ENCODE measurements at places on chromosomes 1 and 21.
A peak's percentile ranks its signal among the peaks of the same experiment; 100 is the strongest.

GRCh38 chr1:54052431-54052933 is 522 bp downstream of the TMEM59 start:
- DNase-seq = no peak

GRCh38 chr1:57088653-57089052 is 122.8 kb upstream of the C8B start:
- no peak for DNase-seq

DNA sequence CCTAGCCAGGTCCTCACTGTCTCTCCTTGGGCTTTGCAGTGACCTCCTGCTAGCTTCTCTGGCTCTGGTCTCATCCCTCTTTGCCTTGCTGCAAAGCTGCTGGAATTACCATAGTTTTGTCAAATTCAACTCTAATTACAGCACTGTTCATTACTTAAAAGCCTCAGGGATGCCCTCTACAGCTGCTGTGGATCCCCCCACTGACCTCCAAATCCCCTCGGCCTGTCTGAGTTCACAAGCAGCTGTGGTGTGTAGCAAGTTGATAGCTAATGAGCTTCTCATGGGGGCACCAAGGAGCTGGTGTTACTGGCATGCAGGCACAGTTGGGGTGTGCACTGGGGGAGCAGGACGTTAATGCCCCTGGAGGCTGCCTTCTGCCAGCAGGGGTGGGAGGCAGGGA is 24.8 kb downstream of the NIPAL3 start:
- no peak for DNase-seq

- peak; percentile 52 for DNase-seq
These were observed 48.4 kb upstream of the CD34 start for GRCh38 chr1:207959141-207959825.

DNA sequence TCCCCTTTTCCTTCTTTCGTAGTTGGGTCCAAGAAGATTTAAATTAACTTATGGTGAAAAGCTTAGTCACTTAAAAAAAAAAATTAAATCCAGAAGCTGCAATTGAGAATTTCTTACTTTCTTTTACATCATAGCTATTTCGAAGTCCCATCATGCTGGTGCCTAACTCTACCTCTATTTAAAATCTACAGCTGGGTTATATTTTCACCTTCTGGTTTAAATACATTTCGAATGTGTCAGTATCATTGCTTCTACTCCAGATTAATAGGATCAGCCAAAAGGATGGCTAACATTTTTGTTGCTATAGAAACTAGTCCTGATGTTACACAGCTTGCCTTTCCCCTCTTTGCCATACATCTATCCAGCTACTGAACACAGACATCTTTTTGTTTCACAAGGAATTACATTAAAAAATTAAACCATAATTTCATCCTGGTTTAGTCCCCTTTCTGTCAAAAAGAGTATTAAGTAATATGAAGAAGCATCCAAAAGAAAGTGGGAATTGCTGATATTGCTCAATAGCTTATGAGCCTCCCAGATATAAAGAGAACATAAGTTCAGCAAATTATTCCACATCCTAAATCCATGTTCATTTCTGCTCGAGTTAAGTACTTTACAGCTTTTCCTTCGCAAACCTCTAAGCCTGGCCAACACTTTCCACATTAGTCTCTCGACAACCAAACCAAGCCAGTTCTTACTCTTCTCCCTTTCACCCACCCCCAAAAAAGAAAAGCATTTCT is 396.7 kb upstream of the DAB1 start:
- DNase-seq = no peak

DNA sequence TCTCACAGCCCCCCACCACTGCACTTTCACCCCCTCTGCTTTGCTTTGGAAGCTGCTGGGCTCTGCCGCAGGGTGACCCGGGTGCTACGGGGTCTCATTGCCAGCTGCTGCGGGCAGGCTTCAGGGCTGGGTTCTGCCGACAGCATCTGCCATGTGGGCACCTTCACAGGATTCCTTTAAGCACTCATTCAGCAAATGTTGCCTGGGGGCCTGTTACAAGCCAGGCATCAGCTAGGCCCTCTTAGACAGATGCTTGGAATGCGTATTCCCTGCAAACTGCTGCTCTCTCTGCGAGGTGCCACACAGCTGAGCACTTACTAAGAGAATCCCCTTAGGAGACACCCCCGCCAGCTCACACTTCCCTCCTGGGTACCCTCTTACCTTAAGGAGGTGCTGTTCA is 29.2 kb downstream of the COL16A1 start:
- DNase-seq = no peak

DNA sequence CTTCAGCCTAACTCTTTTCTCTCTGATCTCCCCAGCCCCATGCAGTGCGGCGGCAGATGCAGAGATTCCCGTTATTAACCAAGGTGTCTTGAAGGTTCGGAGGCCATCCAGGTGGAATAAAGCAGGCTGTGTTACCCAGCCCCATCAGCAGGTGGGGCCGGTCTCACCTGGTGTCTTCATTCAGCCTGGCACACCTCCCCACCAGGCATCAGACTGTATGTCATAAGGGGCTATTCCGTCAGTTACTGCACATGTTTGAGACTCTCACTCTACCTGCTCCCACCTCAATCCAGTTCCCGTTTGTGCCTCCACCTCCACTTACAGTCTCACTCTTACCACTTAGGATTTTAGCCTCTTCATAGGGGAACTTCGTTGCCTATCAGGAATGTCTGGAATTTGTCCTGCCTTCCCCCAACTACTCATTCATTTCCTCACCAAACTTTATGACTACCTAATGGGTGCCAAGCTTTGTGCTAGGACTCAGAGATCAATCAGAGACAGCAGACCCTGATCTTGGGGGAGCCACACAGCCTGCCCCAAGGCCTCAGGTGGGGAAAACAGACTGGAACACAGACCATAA is 170.2 kb downstream of the PLPP3 start:
- DNase-seq = no peak

DNA sequence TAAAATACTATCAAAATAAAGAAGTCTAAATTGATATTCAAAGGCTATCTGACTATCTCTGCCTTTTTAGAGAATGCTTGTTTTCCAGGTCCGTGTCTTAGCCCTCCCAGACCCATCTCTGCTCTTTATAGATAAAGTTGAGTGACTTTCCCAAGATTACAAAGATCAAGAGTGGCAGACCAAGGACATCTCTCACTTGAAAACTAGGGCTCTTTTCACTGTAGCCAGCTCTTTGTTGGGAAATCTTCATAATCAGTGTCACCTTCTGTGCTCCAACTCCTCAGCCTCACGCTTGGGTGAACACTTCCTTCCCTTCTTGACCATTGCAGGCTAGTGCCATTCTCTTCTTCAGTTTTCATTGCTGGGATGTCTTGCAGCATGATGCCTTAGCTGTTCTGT is 211.1 kb downstream of the PBX1 start:
- DNase-seq = no peak

DNA sequence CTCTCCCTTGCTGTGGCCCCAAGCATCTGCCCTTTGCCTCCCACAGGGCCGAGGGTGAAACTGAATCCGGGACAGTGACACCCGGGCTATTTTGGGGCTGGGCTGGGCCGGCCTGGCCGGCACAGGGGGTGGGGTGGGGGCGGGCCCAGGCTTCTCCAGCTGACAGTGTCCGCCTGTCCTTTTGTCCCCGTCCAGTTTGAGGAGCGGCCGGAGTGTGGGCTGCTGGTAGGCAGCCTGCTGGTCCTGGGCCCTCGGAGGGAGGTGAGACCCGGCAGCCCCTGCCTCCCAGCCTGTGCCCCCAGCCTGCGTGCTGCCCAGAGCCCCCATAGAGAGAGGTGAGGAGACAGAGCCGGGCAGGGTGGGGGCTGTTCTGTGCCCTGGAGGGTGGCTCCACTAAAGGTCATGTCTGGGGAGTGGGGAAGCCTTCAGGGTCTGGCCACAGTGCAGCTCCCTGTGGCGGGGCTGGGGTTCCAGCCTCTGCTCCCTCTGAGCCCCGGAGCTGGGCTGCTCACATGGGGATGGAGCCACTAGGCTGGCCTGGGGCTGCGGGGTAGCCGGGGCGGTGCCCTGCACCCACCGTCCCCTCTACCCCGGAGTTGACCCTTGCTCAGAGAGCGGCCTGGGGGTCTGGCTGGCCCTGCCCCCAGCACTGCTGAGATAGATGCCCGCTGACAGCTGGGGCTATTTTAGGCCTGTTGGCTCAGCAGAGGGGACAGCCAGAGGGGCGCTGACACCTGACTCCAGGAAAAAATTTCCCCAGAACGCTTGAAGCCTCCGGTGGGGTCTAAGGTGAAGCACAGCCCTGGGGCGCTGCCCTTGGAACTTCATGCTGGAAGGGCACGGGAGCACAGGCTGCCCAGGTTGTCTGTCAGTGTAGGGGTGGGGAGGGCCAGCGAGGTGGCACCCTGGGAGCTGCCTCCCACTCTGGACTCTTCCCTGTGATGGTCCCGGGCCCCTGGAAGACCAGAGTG is at the start of gene OBSCN:
Gene OBSCN, plus strand, starts transcription at position 194 of the 971 bp plus-strand sequence. CDS start 3,740 bp downstream, outside the sequence.
- DNase-seq = peak; percentile 11

- no peak for DNase-seq
These were observed 379.0 kb downstream of the LMX1A start for GRCh38 chr1:164977561-164977960.

DNA sequence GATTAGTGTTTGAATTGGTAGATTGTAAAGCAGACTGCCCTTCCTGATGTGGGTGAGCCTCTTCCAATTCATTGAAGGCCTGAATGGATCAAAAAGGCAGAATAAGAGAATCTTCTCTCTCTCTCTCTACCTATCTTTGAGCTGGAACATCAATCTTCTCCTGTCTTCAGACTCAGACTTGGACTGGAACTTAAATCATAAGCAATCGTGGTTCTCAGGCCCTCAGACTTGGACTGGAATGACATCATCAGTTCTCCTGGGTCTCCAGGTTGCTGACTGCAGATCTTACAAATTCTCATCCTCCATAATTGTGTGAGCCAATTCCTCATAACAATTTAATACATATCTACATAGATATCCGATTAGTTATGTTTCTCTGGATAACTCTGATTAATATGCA is 66.8 kb downstream of the IER5 start:
- no peak for DNase-seq

- no peak for DNase-seq
These were observed 282.1 kb upstream of the BRINP3 start for GRCh38 chr1:190759807-190760206.

GRCh38 chr1:50603274-50604271 is 180.3 kb upstream of the DMRTA2 start:
- peak; percentile 51 for DNase-seq

- DNase-seq = no peak
These were observed 92.8 kb downstream of the PIK3R3 start for GRCh38 chr1:46039571-46040052.

DNA sequence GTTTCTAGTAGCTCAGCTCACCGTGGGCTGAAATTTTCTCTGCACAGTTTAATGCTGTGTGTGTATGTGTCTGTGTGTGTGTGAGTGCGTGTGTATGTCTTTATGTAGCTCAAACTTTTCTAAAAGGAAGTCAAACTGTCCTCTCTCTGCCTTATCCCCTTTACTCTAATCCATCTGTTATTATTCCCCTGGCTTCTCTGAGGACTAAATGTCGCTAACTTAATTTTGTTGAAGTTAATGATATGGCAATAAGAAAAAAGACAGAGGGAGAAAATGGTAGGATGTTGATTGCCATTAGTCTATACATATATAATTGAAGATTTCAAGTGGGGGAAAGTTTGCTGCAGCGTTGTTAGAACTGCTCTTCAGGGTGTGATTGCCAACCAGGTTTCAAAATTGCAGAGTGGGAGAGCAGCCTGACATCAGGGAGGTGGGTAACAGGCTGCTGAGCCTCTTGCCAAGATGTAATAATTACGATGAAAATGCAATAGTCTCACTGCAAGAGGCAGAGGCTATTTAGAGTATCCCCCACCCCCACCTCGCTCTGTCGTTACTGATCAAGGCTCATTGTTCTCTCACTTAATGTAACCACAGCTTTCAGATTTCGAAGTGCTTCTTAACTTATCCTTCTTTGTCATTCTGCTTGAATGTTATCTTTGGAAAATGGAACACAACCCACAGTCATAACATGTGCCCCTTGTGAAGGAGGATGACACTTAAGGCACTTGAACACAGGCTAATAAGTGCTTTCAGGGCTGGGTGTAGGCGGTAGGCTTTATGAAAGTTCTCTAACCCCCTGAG is 559.0 kb upstream of the PLXNA2 start:
- no peak for DNase-seq

DNA sequence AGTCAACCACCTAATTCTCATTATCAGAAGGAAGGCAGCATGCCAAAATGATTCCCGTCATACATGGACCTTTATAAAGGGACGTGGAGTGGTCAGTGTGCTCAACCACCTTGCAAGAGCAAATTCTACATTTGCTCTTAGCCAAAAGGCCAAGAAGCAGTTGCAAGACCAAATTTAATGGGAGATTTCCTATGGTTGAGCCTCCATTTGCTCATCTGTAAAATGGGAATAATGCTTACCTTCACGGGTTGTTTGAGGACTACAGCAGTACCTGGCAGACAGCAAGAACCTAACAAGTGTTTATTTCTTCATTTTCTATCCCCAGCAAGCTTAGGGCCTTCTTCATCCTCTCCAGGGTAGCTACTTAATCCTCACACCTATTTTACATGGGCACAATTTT is 17.4 kb upstream of the PADI4 start:
- no peak for DNase-seq

GRCh38 chr1:87940421-87940820 is 611.7 kb downstream of the LMO4 start:
- no peak for DNase-seq

DNA sequence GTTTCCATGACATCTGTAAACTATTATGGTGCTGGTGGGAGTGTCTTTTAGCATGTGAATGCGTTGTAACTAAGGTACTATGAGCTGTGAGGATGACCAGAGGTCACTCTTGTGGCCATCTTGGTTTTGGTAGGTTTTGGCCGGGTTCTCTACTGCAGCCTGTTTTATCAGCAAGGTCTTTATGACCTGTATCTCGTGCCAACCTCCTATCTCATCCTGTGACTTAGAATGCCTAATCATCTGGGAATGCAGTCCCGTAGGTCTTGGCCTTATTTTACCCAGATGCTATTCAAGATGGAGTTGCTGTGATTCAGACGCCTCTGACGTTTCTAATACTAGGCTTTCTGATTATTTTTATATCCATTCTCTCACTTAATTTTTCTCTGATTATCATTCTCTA is 9.4 kb downstream of the NCAM2 start:
- DNase-seq = no peak

DNA sequence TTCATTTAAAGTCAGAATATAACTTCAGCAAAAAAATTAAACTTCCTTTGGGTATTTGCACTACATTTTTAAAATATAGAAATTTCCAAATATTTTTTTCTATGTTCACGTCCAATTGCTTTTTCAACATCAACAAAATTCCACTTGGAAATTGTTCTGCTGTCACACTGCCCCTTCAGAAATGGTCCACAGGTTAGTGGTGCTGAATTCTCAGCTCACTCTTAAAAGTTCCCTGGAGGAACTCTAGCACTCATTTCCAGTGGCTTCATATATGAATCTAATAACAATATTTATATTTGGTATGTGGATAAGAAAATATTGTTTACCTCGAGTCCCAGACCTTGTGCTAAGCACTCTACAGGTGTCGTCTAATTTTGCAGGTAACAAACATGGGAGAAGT is 27.4 kb upstream of the VAV3 start:
- no peak for DNase-seq

Measured in breast epithelium (tissue), 4 donors.